ENCODE measurements at places on chromosomes 16 and 17.

DNA sequence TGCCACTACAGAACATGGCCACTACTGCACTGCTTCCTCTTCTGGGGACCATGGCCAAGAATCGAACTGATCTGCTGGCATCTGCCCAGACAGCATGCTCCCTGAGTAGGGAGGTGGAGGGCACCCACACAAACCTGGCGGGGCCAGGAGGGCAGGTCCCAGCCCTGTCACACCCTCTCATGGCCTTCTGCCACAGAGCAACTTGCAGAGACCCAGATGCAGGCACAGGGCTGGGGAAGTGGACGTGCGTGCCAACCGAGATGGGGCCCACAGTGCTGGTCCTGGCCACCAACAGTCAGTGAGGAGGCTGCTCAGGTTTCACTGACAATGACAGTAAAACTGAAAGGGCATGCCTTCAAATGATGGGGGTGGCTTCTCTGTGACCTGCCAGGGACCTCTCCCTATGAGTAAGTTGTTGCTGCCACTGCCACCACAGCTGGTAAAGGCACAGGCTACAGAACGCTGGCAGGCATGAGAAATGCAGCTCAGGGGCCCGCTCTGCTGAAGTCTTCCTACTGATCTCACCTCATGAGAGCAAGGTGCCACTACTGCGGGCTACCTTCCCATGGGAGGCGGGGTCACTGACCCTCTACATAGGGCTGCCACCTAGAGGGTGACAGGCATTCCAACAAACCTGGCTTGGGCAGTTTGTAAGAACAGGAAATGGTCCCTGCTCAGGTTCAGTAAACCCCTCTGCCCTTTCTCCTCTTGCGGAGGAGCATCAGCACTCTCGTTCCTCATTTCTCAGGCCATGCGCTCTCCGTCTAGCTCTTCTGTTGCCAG lies 15.5 kb downstream of the HIC1 start:
- peak; percentile 63 for DNase-seq

GRCh38 chr17:35286120-35286781 lies 43.4 kb downstream of the SLFN5 start:
- no peak for DNase-seq

GRCh38 chr16:10791048-10791447 lies 27.5 kb downstream of the TVP23A start:
- DNase-seq, result no peak

DNA sequence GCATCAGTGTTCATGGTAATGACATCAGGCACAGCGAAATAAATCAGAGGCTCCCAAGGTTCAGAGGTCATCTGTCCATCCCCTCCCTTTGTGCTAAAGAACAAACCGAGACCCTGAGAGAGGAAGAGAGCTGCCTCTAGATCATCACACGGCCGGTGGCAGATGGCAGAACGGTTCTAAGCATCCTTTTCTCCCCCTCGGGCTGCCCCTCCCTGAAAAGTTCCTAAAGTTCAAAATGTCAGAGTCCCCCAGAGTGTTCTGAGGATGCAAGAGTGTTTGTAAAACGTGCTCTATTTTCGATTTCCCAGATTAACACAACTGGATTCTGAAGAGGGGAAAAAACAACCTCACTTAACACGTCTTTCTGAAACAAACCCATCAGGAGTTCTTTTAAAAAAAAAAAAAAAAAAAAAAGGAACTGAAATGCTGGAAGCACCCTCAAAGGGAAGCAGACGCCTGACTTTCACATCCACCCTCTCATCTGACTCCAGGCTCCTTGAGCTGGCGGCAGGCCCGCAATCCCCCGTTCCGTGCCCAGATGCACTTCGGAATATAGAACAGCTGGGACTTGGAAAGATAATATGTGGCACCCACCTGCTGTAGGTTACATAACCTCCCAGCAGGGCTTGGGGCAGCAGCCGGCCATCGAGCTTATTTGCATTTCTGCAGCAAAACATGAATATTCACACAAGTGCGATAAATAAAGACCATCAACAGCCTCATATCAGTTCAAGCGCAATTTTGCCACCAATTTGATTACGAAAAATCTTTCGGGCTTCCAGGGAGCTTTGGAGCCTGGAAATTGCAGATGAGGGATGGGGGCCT lies 115.5 kb upstream of the SMURF2 start:
- DNase-seq, result no peak

DNA sequence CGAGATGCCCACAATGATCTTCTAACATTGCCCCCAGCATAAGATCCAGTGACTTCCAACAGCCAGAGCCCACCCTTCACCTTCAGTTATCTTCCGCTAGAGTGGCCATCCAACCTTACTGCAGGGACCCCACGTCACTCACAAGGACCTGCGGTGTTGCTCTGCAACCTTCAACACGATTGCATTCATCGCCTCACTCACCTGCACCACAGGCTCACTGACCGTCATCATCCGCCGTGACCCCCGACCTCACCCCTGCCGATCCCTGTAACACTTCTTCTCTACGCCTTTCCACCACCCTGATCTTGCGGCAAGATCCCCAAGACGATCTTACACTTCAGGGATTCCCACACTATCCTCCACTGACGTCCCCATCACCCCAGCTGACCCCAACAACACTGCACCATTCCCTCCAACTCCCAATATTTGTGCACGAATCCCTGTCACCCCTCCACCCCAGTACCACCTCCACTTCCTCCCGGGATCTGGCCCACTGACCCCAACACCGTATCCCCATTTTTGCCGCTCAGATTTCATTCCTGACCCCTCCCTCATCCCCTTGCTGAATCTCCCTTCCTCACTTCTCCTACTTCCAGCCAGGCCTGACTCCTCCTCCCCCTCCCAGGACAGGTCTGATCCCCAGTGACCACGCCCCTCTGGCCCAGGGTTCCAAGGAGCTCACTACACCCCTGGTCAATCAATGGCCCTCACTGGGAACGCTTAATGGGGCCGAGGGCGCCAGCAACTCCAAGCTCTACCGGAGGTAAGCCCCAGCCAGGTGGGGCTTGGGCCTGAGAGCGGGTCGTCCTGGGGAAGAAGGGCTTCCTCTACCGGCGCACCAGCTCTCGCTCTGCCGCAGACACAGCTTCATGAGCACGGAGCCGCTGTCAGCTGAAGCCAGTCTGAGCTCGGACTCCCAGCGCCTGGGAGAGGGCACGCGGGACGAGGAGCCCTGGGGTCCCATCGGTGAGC lies 7.6 kb downstream of the RUNDC3A start:
- DNase-seq, result no peak

DNA sequence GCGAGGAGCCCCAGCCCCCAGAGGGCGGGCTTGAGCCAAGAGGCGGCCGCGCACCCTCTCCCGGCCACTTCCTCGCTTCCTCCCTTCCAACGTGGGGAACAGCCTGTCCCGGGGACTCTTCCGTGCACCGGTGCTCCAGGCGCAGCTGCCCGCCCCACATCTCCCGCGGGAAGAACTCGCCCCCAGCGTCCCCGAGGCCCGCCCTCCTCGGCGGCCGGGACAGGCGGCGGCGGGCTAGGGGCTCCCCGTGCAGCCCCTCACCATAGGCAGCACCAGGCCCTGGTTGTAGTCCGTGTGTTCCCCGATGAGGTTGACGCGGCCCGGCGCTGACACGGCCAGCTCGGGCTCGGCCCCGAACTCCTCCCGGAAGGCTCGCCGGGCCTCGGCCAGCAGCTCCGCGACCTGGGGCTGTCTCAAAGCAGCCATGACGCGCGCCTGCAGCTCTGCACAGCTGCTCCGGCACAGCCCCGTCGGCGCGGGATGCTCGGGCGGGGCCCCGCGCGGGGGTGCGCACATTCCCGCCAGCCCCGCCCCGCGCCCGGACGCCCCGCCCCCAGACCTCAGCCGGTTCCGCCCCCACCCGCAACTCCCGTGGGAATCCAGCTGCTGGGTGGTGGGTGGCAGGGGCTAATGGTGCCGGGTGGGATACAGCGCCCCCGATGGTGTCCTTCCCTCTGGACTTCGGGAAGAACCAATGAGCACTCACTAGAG lies at the start of gene GALK1:
Gene GALK1, minus strand, starts transcription at position 482 of the 711 bp plus-strand sequence. Its CDS starts 56 bp downstream, at position 426.
- peak; percentile 93 for DNase-seq

DNA sequence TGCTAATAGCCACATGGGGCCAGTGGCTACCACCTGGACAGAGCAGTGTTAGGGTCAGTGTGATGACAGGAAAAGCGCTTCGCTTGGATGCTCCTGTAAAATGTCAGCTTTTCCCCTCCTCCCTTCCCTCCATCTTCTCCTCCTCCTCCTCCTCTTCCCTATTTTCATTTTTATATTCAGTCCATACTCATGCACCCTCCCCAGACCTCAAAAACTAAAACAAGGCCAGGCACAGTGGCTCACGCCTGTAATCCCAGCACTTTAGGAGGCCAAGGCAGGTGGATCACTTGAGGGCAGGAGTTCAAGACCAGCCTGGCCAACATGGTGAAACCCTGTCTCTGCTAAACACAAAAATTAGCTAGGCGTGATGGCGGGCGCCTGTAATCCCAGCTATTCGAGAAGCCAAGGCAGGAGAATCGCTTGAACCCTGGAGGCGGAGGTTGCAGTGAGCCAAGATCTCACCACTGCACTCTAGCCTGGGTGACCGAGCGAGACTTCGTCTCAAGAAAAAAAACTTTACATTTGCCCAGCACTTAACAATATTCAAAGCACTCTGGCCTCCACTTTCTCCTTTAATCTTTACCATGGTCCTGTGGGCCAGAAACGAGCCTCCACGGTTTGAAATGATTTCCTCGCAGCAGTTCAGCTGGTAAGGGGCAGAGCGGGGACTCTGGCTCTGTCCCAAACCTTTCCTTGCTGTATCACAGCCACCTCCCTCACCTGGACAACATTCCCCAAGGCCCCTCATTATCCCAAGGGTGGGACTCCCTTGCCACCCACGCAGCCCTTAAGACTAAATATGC lies 21.8 kb downstream of the ANKRD40 start:
- DNase-seq, result no peak

- no peak for DNase-seq
Measured at GRCh38 chr17:53749178-53749577, 73.5 kb upstream of the KIF2B start.

DNA sequence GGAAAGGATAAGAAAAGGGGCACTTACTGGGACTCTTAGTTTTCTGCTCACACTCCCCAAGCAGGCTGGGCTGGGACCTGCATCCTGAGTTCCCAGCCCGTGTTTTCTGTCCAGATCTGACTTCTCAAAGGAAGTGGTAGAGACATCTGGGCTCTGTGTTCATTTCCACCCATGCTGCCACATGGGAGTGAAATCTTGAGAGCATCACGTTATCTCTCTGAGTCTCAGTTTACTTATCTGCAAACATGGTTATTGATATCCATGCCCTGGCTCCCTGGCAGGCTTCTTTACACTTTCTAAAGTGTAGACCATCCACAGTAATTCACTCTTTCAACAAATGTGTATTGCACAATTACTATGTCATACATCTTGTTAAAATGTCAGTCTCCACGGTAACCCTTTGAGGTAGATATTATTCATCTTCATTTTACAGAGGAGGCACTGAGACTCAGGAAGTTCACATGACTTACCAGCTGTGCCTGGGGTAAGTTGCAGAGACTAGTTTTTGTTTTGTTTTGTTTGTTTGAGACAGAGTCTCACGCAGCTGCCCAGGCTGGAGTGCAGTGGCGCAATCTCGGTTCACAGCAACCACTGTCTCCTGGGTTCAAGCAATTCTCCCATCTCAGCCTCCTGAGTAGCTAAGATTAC lies 3.4 kb downstream of the ZNF688 start:
- no peak for DNase-seq

- no peak for DNase-seq
Measured at GRCh38 chr17:63267846-63268245, 178.3 kb downstream of the CYB561 start.

GRCh38 chr17:49843774-49844350 lies 4.0 kb downstream of the TAC4 start:
- DNase-seq, result no peak

GRCh38 chr16:68146585-68146984 lies 61.4 kb downstream of the NFATC3 start:
- no peak for DNase-seq

- no peak for DNase-seq
Measured at GRCh38 chr17:71098071-71098470, 928.7 kb downstream of the KCNJ2 start.

DNA sequence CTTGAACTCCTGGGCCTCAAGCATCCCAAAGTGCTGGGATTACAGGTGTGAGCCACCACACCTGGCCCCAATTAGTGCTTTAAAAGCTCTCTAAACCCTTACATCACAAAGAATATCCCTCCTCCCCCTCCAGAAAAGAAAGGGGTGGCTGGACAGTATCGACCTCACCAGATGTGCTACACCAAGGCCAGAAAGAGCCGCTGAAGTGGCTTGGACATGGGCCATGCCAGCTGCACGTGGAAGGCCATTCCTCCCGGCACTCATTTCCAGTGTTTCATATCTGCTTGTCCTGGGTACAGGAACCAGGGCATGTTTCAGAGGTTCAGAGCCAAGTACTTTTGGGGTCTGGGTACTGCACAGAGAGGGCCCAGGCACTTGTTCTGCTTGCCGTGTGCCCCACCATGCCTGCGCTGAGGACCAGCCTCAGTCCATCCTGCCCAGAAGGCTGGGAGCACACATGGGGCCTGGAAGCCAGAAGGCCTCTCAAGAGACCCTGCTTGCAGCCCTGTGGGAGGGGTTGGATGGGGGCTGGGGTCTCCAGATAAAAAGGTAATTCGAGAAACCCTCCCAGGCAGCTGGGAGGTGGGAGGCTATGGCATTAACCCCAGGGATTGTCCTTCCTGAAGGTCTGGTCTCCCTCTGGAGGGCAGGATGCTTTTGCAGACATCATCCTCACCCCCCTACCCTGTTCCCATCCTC lies 3.5 kb upstream of the SRRM2 start:
- DNase-seq, result no peak

GRCh38 chr17:30173649-30174048 lies 57.0 kb downstream of the NSRP1 start:
- DNase-seq, result peak; percentile 18

- DNase-seq, result no peak
Measured at GRCh38 chr17:73196500-73196899, 3.6 kb downstream of the COG1 start.

DNA sequence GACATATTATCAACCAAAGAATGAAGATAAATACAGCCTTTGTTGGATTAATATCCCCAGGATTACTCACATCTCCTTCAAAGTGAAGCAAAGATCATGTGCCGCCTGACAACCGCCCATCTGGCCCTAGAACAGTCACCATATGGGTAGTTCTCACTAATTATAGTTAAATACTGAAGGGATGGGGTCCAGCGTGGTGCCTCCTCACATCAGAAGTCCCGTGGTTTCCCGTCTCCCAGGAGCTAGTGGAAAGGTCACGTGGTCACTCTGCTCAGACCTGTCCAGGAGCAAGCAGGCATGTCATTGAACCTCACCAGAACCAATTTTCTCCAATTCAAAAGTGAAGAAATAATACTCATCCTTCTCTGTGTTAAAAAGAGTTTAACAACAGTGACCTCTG lies 434.5 kb downstream of the SHISA9 start:
- DNase-seq, result no peak

DNA sequence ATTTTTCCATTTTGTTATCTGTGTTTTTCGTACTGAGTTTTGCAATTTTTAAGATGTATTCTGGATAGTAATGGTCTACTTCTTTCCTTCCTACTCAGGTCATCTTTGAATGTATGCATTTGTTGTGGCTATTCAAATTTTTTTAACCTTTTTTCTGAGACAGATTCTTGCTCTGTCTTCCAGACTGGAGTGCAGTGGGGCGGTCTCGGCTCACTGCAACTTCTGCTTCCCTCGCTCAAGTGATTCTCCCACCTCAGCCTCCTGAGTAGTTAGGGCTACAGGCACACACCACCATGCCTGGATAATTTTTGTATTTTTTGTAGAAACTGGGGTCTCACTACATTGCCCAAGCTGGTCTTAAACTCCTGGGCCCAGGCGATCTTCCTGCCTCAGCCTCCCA lies 33.6 kb downstream of the VPS35L start:
- no peak for DNase-seq

- no peak for DNase-seq
Measured at GRCh38 chr16:54031107-54031760, 255.4 kb downstream of the IRX3 start.

GRCh38 chr16:1614456-1615102 lies 2.4 kb downstream of the CRAMP1 start:
- DNase-seq, result peak; percentile 63

- no peak for DNase-seq
Measured at GRCh38 chr17:45852535-45853297, 8.0 kb downstream of the SPPL2C start.

Measured in GM12891 (cell line).